Upper lobe of right lung (tissue), 1 donor: ENCODE measurements at places on chromosomes 11 and 22.

- H3K4me3 ChIP-seq: no peak overlapping the region
- no peaks in the 10 kb centered on the region for H3K27me3 ChIP-seq
- DNase-seq: no peak
- H3K27ac ChIP-seq: no peak overlapping the region
These were observed 4.1 kb upstream of the MEI1 start for GRCh38 chr22:41695211-41695610.

DNA sequence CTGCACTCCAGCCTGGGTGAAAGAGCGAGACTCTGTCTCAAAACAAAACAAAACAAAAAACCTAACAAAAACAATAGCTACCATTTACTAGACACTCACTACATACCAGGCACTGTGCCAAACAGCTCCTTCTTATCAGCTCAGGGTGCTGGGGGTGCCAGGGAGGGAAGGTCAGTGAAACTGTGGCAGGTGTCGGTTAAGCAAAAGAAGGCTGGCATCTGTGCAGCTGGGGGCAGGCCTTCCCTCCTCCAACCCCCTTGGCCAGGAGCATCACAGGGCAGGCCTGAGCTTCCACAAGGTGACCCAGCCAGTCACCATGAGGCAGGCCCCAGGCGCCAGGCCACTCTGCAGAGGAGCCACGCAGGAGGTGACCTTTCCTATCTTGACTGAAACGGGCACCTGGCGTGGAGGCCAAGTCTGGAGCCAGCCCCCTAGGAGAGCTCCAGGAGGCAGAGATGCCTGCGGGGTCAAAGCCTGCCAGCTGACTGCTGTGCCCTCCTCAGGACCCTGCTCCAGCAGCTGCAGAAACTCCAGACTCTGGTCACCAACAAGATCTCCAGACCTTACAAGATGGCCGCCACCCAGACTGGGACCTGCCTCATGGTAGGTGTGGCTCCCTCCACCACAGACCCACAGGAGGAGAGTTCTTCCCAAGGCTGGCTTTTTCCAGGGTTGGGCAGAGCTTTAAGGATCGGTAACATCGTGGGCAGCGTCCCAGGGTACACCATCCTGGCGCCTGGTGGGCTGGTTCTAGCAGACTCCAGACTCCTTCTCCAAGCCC, 31.3 kb upstream of the DGKZ start:
- peaks cover 15% of the 10 kb centered on the region for H3K4me1 ChIP-seq
- DNase-seq: no peak
- H3K36me3 ChIP-seq: peaks cover 14% of the 10 kb centered on the region
- no peak overlapping the region for H3K27ac ChIP-seq
- H3K4me3 ChIP-seq: no peak overlapping the region

- no peaks in the 10 kb centered on the region for H3K36me3 ChIP-seq
- H3K27ac ChIP-seq: peak overlapping the region; percentile 70
- H3K4me3 ChIP-seq: no peak overlapping the region
- peak; percentile 92 for DNase-seq
- no peaks in the 10 kb centered on the region for H3K27me3 ChIP-seq
These were observed 17.7 kb downstream of the ELF5 start for GRCh38 chr11:34495724-34496377.

DNA sequence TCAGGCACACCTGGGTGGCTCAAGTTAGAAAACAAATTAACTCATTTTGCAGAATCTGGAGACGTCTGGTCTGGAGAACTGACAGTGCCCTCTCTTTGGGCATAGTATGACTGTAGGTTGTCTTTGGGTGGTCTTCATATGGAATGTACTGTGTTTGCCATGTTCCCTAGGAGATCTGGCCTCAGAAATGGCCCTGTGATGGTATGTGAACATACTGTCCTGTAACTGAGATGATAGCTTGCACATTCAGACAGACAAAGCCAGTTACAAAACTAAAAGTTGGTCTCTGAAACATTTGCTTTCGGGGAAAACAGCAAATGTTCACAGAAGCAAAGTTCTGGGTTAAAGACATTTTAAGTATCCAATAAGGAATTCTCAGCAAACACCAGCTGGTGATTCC, 29.7 kb downstream of the CD44 start:
- peak overlapping the region; percentile 81 for H3K27ac ChIP-seq
- peaks cover 84% of the 10 kb centered on the region for H3K4me1 ChIP-seq
- H3K4me3 ChIP-seq: no peak overlapping the region
- no peaks in the 10 kb centered on the region for H3K27me3 ChIP-seq

DNA sequence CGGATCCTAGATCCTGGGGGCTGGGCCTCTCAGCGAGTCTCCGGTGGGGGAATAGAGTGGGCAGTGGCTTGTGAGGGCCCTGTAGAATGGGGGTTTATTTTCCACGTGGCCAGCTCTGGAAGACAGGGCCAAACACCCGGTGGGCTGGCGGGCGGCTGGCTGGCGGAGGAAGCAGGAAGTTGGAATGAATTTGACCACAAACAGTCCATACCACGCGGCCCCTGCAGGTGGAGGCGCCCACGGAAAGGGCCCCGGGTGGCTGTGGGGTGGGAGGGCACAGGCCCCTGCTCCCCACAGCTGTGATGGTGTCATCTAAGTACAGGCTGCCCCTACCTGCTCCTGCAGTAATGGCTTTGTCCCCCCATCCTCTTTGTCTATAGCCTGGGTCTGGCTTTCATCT, 15.1 kb downstream of the MCAT start:
- no peak overlapping the region for H3K27ac ChIP-seq
- DNase-seq: no peak
- H3K4me1 ChIP-seq: peaks cover 9% of the 10 kb centered on the region
- no peaks in the 10 kb centered on the region for H3K27me3 ChIP-seq
- no peak overlapping the region for H3K4me3 ChIP-seq

- DNase-seq: no peak
- H3K4me3 ChIP-seq: peak overlapping the region; percentile 8
- no peaks in the 10 kb centered on the region for H3K36me3 ChIP-seq
- no peaks in the 10 kb centered on the region for H3K4me1 ChIP-seq
These were observed 502.1 kb downstream of the MN1 start for GRCh38 chr22:27299181-27300085.

- H3K27me3 ChIP-seq: no peaks in the 10 kb centered on the region
- DNase-seq: peak; percentile 66
- no peaks in the 10 kb centered on the region for H3K36me3 ChIP-seq
- no peak overlapping the region for H3K4me3 ChIP-seq
- H3K27ac ChIP-seq: no peak overlapping the region
These were observed 77.7 kb downstream of the MORC2 start for GRCh38 chr22:30890686-30891442.

DNA sequence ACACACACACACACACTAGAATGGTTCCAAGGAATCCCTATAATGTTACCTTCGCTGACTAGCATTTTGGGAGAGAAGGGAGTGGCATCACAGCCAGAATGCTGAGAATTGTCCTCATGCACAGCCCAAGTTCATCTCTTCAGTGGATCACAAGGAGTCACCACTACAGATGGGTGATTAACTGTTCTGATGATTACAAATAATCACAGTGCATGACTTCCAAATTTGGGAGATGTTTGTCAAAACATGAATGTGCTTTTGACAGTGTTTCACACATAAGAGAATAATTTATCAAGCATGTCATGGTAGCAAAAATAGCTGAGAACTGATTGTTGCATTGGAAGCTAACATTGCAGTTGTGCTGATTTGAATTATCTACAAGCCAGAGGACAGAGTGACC, 80.9 kb upstream of the SC5D start:
- DNase-seq: no peak
- no peak overlapping the region for H3K4me3 ChIP-seq
- peaks cover 3% of the 10 kb centered on the region for H3K27me3 ChIP-seq
- H3K4me1 ChIP-seq: no peaks in the 10 kb centered on the region
- H3K27ac ChIP-seq: no peak overlapping the region
- no peaks in the 10 kb centered on the region for H3K36me3 ChIP-seq

- no peaks in the 10 kb centered on the region for H3K36me3 ChIP-seq
- no peak for DNase-seq
- H3K27ac ChIP-seq: no peak overlapping the region
- H3K4me1 ChIP-seq: no peaks in the 10 kb centered on the region
- no peak overlapping the region for H3K4me3 ChIP-seq
These were observed 410.6 kb downstream of the METTL15 start for GRCh38 chr11:28518825-28519224.

- peaks cover 7% of the 10 kb centered on the region for H3K36me3 ChIP-seq
- peaks cover 11% of the 10 kb centered on the region for H3K4me1 ChIP-seq
- H3K27ac ChIP-seq: no peak overlapping the region
- DNase-seq: no peak
These were observed 1.8 kb downstream of the DCPS start for GRCh38 chr11:126305699-126306098.

GRCh38 chr11:68956142-68956541, 24.6 kb downstream of the MRGPRD start:
- no peak overlapping the region for H3K27ac ChIP-seq
